ENCODE measurements at places on chromosomes 2 and 18.

GRCh38 chr2:29322011-29322410 lies 206.8 kb downstream of the CLIP4 start:
- DNase-seq, result no peak

DNA sequence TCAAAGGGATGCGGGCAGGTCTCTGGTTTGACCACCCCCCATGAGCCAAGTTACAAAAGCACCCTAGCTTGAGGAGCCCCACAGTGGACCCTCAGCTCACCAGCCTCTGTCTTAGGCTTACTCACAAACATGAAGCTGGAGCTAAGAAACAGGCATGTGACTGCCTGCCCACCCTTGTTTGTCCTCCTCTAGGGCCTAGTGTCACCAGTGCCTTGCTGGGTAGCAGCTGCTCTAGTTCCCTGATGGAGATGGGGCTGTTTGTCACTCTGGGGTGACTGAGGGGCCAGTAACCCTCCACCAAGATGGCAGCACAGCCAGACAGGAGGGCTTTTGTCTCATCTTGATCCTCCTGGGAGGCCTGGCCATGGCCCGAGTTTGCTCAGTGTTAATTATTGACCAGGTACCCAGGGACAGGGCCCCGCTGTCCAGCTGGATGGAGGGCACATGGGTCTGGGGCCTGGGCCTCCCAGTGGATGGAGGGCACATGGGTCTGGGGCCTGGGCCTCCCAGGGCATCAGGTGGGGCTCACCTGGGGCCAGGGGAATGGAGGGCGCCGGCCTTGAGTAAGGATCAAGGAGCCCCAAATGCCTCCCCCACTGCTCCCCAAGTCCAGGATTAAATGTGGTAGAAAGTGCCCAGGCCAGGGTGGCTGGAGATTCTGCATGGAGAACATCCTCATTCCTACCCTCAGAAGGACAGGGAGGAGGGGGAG lies 185.9 kb upstream of the HAAO start:
- DNase-seq, result no peak

- DNase-seq, result no peak
Observed at GRCh38 chr2:27823569-27823968, 52.0 kb downstream of the MRPL33 start.

GRCh38 chr2:158182676-158183295 lies 81.1 kb downstream of the UPP2 start:
- no peak for DNase-seq
